ENCODE measurements at places on chromosomes 11 and 22. TPM values are rescaled to one million over a fixed set of nuclear protein-coding genes. Genes with fewer than 3 reads are reported as not detected.

The ARHGAP42 gene
- total RNA-seq, result 1.4 TPM

The ZNF215 gene
- 0.52 TPM for total RNA-seq

The UPK2 gene
- not detected for total RNA-seq

The TMPRSS6 gene
- under 0.01 TPM for total RNA-seq

The OR6A2 gene
- not detected for total RNA-seq

The OR8G1 gene
- total RNA-seq, result under 0.01 TPM

The TMEM126A gene
- total RNA-seq, result 14.4 TPM

The OR5M10 gene
- not detected for total RNA-seq

The TNNT3 gene
- total RNA-seq, result 5.1 TPM

The PANX3 gene
- total RNA-seq, result not detected

The DKK3 gene
- 0.73 TPM for total RNA-seq

The DGCR6 gene
- total RNA-seq, result 6.4 TPM

The RANBP1 gene
- total RNA-seq, result 71.3 TPM

The CRYBB3 gene
- not detected for total RNA-seq

The PHLDA2 gene
- total RNA-seq, result 1.7 TPM

The HSPB2 gene
- not detected for total RNA-seq

The SLC6A5 gene
- not detected for total RNA-seq

The OR52I1 gene
- total RNA-seq, result not detected

The TRIM51 gene
- not detected for total RNA-seq

The OR5B21 gene
- total RNA-seq, result not detected

The TLCD5 gene
- not detected for total RNA-seq

The RAG2 gene
- not detected for total RNA-seq

The OR5D14 gene
- total RNA-seq, result not detected

The STK33 gene
- total RNA-seq, result 1.2 TPM

The APOA5 gene
- not detected for total RNA-seq

The CCDC89 gene
- not detected for total RNA-seq

The CNIH2 gene
- total RNA-seq, result 1.0 TPM

The C11orf24 gene
- total RNA-seq, result 4.4 TPM

The RTN4RL2 gene
- 0.10 TPM for total RNA-seq

The SIRT3 gene
- total RNA-seq, result 6.2 TPM

The SLC39A13 gene
- 13.4 TPM for total RNA-seq

The PRAME gene
- total RNA-seq, result not detected

The CEP126 gene
- total RNA-seq, result 0.63 TPM

The UPK3A gene
- total RNA-seq, result 0.94 TPM

The SMC1B gene
- 0.10 TPM for total RNA-seq

The OR8B3 gene
- not detected for total RNA-seq

The MPZL3 gene
- 16.7 TPM for total RNA-seq

The SEC14L6 gene
- not detected for total RNA-seq

The ZNF280A gene
- total RNA-seq, result 0.10 TPM

The PHETA2 gene
- 0.94 TPM for total RNA-seq

The SLC29A2 gene
- total RNA-seq, result 1.2 TPM

The MMP27 gene
- not detected for total RNA-seq

The MPPED1 gene
- not detected for total RNA-seq

The PIWIL4 gene
- 5.2 TPM for total RNA-seq

The RIMBP3B gene
- total RNA-seq, result not detected

The SLC5A12 gene
- total RNA-seq, result not detected

The TIMP3 gene
- 0.21 TPM for total RNA-seq

The MUC5AC gene
- total RNA-seq, result under 0.01 TPM
